H4 (cell line): ENCODE measurements at places on chromosomes 3 and 15.

DNA sequence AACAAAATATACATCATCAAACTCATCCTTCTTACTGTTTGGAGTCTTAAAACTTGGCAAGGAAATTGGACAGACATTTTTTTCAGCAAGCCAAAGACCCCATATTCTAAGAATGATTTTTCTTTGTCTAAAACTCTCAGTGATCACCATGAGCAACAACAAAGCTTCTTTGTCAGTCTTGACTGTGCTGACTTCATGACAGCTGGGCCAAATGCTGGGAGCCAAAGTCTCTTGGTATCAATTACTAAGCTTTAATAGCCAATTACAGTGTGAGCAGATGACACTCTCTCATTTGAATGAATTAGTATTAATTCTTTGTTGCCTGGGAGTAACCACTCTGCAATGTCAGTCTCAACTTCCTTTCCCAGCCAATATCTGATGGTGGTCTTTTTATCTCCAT, 48.1 kb upstream of the GK5 start:
- DNase-seq = no peak

GRCh38 chr15:78537266-78537905, 2.9 kb upstream of the PSMA4 start:
- no peak for DNase-seq

DNA sequence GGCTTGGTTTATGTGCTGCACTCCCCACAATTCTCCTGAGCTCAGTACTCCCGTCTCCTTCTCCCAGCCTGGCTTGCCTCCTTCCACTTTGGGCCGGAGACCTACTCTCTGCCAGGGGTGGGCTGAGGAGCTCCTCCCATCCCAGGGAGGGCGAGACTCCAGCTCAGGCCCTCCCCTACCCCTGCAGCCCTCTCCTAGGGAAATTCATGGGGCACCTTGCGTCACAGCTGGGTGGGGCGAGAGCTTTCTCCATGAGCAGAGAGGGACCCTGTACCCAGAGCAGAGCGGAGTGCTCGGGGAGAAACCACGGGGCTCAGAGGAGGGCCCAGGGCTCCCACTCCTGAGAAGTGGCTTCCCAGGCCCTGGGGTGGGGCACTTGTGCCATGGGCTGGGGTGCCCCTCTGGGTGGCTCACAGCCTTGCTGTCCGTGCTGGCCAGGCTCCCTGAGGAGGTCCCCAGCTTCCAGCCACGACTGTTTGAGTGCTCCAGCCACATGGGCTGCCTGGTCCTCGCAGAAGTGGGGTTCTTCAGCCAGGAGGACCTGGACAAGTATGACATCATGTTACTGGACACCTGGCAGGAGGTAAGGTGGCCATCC, 13.3 kb downstream of the VILL start:
- DNase-seq = no peak

DNA sequence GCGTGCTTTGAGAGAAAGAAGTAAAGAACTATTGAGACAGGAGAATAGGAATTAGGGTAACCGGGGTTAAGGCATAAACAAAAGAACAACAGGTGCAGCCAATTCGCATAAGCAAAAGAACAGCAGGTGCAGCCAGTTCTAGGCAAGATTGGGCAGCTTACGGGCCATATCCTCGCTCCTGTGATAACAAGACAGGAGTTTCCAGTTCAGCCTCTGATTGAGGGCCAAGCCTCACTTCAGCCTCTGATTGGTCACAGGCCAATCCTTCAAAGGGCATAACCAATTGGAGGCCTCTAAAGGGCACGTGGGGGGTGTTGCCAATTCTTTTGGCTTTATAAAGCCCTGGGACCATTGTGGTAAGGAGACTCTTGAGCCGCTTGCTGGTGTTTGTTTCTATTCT, 143.5 kb downstream of the GADL1 start:
- DNase-seq = no peak

- DNase-seq = no peak
Measured at GRCh38 chr15:64354688-64355344, 1.2 kb downstream of the CSNK1G1 start.

- DNase-seq = no peak
Measured at GRCh38 chr3:100532411-100532810, 40.0 kb downstream of the TMEM45A start.

DNA sequence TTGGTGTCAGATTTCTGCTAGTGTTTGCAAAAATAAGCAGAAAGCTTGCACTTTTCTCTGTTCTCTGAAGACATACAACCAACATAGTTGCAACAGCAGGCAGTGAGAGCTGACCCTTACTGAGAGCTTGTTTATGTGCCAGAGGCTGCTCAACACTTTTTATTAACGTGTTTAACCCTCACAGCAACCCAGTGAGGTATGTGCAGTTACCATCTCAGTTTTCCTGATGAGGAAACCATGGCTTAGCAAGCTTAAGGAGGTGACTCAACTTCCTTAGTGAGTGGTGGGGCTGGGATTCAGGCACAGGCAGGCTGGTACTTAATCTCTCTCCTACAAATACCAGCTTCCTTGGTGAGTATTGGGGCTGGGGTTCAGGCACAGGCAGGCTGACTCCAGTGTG, 158.1 kb upstream of the CTDSPL start:
- peak; percentile 6 for DNase-seq

DNA sequence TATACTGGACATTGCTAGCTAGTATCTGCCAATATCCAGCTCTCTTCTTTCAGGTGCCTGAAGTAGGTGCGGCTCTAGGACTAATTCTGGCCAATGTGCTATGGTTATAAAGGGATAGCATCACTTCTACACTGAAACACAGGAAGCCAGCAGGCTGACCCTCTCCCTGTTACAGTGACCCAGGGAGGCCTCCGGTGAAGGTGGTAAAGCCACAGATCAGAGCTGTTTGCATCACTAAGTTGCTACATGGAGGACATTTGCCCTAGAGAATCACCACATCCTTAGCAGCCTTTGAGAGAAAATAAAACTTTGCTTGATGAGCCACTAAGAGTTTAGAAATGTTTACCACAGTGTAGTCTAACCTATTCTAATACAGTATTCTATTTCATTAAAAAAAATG, 161.4 kb downstream of the CHST2 start:
- no peak for DNase-seq
